ENCODE measurements at places on chromosomes 7 and 10.

GRCh38 chr10:131352765-131353290, 41.3 kb upstream of the TCERG1L start:
- DNase-seq: no peak

DNA sequence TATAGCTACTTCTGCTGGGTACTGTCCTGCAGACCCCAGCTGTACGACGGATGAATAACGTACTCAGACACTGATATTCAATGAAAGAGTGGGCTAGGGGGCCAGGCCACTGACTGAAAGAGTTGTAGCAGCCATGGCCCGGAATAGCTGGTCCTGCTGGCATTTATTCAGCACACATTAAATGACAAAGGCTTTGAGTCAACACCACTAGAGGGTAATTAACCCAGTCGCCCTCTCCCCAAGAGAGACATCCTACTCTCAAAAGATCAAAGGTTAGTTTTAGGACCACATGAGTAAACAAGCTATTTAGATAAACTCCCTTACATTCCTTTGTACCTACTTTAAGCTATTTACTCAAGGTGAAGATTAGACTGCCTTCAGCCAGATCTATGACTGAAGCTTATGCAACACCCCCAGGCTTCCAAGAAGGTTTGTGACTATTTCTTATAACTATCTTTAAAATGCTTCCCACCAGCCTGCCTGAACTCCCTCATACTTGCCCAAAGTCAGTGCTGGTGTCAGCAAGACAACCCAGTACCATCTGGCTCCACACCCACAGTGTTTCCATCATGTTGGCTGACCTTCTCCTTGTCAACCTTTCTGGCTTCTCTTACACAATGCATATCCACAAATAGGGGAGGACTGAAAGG, 629.1 kb downstream of the SORCS1 start:
- DNase-seq: no peak

GRCh38 chr7:33666531-33666930, 238.8 kb upstream of the BMPER start:
- DNase-seq: no peak

DNA sequence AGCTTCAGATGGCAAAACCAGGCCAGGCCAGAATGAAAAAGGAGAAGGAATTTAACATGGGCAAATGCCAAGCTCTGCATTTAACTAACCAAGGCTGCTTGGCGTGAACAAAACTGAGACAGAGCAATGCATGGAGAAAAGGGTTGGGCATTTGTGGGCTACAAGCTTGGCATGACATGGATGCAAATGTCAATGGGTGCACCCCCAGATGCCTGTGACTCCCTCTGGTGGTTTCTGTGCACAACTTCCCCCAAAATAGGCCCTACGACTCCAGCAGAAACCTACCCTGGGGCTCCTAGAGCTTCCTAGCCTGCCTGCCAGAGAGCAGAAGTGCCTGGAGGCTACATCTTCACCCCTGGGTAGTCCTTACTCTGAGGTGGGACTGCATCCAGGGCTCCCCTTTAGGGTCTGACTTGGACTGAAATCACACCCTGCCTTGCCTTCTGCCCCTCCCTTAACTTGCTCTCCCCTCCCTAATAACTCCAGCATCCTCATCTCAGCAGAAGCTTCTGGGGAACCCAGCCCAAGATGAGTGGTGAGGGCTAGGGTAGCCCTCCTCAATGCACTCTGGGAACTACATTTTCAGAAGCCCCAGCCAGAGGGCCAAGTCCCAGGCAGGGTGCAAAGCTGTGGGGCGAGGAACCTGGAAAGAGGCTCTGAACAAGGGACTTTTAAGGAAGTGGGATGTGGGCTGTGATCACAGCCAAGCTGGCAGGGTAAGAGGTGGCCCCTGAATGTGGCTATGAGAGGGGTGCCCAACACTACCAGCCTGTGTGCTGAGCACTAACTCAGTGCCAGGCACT, 11.3 kb downstream of the GPRIN2 start:
- DNase-seq: peak; percentile 66

DNA sequence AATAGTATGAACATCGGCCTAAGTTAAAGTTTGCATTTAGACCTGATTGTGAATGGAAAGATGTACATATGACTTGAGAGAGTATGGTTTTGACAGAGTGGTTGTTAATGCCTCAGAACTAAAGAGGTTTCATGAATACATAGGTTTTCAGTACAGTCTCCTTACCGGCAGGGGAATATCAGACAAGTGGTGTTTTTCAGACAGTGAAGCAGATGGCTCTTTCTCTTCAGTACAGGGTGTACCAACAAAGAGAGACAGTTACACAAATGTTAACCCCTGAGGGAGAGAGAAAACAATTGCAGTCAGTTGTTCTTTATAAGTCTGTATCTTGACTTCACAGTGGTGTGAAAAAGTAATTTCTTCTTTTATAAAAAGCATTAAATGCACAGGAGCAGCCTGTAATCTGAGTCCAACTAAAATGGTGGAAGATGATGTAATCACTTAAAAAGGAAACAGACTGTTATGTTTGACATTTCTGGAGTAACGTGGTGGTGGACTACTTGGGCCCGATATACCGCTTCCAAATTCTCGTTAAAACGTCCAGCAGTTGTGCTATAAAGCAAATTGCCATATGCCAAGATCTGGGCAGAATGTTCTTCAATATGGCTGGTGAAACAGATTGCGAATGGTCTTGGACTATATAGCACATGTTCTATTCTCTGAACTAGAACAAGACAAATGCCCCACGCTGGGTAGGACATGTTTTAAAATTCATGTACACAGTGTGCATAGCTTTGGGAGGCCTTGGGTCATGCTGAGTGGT, 69.2 kb downstream of the SDK1 start:
- DNase-seq: no peak

- no peak for DNase-seq
Observed at GRCh38 chr7:51700593-51701215, 384.1 kb upstream of the COBL start.

- no peak for DNase-seq
Observed at GRCh38 chr10:43000021-43000411, 76.9 kb upstream of the RET start.

GRCh38 chr7:36472141-36472729, 82.6 kb downstream of the ANLN start:
- no peak for DNase-seq

DNA sequence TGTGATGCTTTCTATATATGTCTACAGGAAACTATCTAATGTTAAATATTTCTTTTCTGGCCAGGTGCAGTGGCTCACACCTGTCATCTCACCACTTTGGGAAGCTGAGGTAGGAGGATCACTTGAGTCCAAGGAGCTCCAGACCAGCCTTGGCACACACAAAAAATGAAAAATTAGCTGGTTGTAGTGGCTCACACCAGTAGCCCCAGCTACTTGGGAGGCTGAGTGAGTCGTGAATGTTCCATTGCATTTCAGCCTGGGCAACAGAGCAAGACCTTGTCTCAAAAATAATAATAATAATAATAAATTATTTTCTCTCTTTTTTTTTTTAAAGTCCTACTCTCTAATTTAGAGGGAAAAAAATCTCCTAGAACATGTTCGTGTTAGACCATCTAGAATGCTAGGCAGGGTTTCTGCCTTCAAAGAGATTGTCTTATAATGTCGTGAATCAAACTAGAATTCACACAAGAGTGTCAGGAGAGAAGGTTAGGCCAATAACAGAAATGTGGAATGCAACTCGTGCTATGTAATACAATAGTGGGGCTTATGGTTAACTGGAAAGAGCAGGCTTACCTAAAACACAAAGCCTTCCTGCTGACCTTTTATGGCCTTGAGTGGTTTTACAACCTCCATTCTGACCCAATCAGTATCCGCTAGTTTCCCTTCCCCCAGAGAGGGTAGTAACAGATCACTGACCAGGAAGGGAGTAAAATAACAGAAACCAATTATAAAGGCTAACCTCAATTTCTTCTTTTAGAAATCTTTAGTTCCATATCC, 46.3 kb downstream of the MYOF start:
- DNase-seq: no peak

DNA sequence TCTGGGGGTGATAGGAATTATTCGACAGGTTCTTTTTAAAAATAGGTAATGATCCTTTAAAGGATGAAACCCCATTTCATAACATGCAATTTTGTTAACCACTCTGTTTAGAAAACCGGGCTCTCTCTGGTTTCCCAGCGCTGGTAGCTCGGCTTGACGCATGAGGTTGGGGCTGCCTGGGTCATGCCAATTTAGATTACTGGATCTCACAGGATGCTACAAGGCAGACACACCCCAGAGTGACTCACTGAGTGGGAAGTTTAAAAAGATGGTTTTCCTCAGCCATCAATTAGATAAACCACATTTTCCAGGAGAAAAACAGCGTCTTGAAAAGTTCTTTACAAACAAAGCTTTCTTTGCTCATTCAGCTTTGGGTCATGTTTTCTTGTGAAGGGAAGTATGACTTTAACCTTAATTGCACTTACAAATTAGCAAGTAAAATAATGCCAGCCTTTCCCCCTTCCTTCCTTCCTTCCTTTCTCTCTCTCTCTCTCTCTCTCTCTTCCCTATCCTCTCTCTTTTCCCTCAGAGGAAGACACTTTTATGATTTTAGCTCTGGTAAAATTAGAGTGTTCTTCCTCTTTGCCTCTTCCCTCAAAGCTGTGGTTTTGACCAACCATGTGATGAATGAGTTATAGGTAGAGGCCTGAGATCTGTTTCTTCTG, 99.8 kb downstream of the EPDR1 start:
- DNase-seq: no peak

DNA sequence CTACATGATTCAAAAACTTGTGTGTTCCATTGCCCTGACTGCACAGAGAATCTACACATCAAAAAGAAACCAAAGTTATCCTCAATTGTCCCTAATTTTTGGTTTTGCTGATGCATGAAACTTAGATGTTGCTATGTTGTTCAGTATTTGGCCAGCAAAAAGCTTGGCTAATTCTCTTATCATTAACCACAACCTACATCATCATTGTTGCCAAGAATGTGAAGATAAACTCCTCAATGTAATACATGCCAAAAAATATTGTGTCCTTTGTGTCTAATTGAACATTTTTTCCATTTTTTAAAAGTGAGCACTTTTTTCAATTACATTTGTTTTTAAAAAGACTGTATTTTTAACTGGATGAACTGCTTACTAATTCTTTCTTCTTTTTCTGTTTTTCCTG, 268.0 kb upstream of the SEMA3D start:
- no peak for DNase-seq

DNA sequence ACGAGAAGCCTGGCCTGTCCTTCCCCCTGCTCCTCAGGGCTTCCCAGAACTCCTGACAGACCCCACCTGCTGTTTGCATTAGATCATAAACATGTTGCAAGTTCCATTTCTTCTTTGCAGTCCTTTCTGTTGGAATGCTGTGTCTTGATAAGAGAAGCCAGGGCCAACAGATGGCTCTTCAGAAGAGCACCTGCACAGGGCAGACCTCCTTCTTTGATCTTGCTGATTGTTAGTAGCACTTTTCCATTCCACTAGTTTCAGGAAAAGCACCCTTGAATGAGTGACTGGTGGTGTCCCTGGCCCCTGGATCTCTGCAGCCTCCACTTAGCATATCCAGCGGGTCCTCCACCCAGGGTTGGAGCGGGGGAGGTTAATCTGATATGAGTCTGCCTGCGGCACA, 243.2 kb downstream of the GFRA1 start:
- DNase-seq: no peak

- DNase-seq: no peak
Observed at GRCh38 chr7:131302876-131303707, 24.6 kb upstream of the MKLN1 start.

DNA sequence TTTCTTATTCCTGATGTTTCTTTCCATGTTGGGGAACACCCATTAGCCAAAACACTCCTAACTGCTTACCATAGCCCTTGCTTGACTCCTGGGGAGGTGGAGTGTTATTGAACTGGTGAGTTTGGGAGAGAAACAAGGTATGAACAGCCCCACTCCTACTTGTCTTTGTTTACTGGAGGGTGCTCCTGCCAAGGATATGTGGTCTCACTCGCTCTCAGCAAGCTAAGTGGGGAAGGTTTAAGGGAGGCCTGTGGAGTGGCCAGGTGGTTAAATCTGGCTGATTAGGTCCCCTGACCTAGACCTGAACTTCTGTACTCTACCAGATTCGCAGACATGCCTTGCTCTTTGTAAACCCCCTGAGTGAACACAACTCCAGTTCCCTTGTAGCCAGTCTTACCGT, 300.1 kb downstream of the PTEN start:
- DNase-seq: no peak

DNA sequence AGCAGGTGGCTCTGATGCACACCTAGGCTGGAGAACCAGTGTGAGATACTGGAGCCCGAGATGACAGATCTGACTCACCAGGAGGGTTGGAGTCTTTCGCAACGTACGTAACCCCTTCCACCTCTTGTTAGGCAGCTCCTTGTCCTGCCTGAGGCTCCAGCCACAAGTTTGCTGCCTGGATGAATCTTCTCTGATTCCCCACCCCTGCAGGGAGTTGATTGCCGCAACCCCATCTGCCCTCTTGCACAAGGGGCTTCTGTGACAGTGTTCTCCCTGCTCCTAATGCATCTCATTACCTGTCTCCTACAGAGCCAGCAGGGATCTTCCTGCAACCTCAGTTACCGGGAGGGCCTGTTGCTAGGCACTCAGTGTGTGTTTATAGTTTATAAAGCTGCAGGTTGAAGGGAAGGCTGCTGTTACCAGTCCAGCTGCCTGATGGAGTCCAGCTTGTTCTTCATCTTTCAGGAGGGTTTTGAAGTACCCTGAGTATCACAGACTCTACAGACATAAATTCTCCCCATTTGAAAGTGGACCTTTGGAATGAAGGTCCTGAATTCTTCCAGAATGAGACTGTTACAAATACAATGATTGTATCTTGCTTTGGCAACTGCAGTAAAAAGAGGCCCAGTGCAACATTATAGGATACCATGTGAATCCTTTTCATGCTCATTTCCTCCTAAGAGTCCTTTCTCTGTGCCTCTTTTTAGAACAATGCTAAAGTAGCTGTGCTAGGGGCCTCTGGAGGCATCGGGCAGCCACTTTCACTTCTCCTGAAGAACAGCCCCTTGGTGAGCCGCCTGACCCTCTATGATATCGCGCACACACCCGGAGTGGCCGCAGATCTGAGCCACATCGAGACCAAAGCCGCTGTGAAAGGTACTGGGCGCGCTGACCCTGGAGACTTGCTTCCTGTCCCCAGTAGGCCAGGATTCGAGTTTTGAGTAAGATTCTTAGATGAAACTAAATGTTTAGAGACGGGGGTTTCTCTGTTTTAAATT, 6.5 kb downstream of the MDH2 start:
- DNase-seq: no peak

DNA sequence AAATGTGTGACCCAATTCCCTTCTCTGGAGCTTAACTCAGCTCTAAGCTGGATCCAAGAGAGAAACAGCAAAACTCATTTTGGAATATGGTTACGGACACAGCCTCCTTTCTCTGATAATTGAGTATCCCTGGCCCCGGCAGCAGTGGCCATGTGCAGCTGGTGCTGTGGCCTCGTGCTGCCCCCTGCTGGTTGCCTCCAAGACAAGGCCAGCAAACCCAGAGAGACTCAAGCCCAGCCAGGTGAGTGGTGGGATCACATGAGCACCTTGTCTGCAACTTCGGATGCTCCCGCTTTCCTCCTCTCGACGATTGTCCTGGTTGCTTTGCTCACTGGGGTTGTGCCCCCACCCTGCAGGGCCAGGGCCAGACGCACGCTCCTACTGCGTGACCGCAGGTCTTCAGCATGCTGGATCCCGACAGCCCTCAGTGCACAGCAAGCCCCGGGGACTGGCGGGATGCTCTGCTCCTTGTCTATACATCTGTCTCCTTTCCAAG, 19.4 kb downstream of the SFTPD start:
- DNase-seq: peak; percentile 84

GRCh38 chr10:131748191-131748590, 152.6 kb upstream of the PPP2R2D start:
- no peak for DNase-seq

- no peak for DNase-seq
Observed at GRCh38 chr7:130490311-130490791, 1.5 kb upstream of the MEST start.

All from type B pancreatic cell (in vitro differentiated cells).